ENCODE measurements at places on chromosomes 1 and 21.

DNA sequence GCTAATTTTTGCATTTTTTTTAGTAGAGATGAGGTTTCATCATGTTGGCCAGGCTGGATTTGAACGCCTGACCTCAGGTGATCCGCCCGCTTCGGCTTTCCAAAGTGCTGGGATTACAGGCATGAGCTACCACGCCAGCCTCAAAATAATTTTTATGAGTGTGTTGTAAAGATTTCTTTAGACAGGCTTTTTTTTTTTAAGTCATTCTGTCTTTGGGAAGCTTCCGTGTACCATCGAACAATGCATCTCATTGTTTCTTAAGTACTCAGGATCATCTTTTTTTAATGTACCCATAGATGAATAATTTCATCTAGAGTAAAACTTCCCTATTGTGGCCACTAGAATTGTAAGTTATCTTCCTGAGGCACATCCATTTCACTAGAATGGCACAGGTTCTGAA is 19.6 kb upstream of the SDC3 start:
- DNase-seq = no peak

- no peak for DNase-seq
Observed at GRCh38 chr1:3247521-3248121, 178.6 kb downstream of the PRDM16 start.

DNA sequence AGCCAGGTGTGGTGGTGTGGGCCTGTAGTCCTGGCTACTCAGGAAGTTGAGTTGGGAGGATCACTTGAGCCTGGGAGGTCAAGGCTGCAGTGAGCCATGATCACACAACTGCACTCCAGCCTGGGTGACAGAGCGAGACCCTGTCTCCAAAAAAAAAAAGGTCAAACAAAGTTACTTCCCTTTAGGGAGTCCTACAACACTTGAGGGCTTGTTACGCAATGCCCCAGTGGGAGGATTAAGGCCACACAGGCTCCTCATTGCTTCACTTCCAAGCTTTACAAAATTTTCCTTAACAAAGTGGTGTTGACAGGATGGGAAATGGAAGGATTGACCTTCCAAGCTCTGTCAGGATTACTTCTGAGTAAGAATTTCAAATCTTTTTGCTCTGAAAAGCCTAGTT is 6.2 kb upstream of the EXTL1 start:
- DNase-seq = no peak

- no peak for DNase-seq
Observed at GRCh38 chr1:205572421-205572820, 59.4 kb downstream of the ELK4 start.

Measured in NCI-H2081 (cell line).